SJCRH30 (cell line): ENCODE measurements at places on chromosomes 3 and 15. TPM values are rescaled to one million over a fixed set of nuclear protein-coding genes. Genes with fewer than 3 reads are reported as not detected.

DNA sequence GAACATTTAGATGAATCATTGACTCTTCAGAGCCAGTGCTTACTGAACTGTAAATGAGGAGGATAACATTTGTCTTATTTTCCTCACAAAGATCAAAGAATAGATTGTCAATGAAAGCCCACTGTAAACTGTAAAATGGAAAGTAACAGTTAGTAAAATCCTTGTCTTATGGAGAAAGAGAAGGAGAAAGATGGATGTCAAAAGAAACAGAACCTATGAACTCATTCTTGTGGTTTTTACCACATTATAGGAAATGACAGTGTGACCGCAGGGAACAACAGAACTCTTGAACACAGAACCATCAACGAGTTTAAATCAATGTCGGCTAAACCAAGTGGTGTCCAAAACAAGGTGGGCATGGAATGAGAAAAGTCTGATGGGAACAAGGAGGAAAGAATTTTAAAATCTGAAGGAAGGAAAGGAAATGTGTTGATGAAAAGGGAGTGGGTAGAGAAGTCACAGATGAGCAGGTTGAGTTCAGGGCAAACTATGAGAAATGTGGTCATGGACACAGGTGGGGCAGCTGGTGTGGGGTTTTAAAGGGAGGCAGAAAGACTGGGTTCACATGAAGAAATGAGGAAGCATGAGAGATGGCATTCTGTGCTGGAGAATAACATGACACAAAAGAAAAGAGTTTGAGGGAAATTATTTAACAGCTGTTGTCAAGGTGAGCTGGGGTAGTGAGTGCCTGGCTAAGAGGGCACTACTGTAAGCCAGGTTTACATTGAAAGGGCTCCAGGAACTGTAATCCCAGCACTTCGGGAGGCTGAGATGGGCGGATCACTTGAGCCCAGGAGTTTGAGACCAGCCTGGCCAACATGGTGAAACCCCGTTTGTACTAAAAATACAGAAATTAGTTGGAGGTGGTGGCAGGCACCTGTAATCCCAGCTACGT lies 42.4 kb upstream of the ETV5 start:
- no peak for DNase-seq

GRCh38 chr3:55541016-55541415 lies 53.9 kb upstream of the WNT5A start:
- DNase-seq: no peak

DNA sequence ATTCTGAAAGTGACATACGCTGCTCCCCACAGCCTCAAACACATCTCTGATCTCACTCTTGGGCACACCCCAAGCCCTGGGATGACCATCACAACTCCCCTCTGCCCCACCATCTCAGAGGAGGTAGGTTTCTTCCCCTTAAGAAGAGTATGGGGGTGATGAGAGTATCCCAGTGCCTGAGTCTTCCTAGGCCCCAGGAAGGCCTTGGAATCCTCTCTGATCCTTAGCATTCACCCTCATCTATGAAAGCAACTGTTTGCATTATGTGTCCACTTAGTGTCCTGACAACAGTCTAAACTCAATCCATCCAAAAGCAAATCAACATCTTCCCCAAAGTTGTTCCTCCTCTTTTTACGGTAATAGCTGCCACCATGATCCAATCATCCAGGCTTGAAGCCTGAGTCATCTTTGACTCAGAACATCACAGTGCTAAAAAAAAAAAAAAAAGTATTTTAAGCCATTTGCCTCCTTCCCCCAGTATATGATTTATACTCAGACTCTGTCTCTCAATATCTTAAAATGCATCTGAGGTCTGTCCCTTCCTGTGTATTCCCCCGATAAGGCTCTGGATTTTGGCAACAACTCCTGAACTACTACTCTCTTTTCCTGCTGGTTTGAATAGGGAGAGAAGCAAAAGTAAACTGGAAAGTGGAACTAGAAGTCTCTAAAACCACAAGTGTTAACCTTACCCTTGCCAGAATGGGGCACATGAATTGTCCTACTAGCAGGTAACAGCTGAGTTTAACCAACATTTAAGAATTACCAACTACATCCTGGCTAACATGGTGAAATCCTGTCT lies 22.5 kb downstream of the POPDC2 start:
- DNase-seq: no peak

Gene CLDN16
- not detected in 2 replicates for total RNA-seq
